Central memory CD4-positive, alpha-beta T cell (primary cell): ENCODE measurements at places on chromosomes 12 and 14.

DNA sequence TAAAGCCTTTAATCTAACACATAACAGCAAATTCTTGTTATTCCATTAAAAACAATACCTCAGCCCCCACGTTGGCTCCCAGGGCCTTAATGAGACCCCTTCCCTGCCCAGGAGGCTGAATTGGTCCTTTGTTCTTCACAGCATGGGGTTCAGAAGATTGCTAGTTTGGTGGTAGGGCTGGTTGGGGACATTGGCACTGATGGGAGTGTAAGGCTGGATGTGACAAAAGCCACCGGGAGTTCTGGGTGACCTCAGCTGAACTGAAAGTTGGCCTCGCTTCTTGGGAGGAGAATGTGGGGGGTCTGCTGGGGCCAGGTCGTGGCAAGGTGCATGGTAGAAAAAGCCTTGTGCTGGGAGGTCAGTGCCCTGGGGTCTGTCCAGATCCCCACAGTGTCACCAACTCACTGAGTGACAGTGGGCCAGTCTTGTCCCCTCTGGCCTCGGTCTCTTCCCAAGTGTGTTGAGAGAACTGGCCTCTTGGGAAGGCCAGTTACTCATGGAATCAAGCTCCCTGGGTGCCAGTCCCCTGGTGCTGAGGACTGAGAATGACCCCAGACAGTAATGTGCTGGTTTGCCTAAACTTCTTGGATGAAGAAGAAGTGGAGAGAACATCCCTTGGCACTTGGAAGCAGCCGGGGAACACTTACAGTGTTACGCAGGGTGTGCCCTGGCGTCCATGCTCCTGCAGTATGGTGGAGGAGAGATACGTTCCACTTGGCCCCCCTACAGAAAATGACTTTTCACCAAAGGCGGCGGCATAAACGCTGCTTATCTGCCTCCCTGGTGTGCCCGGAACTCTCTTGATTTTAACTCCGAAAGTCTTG is 283.7 kb upstream of the RTL1 start:
- no peak for DNase-seq

- DNase-seq, result no peak
Observed at GRCh38 chr12:116423094-116423493, 136.1 kb upstream of the MAP1LC3B2 start.

DNA sequence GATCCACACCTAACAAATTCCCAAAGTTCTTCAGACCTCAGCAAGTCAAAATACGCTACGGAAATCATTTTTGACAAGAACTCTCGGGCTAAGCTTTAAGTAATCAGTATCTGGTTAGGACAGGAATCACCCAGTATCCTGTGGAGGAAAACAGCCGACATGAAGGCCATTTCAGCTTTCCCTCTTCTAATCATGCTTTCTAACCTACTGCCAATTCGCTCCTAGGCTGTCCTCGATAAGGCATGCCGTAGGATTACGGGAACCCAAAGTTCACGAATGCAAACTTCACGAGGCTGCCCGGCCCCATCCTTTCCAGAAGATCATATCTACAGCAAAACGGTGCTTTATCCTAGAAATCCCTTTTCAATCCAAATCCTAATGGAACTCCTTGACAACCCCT is 81.8 kb upstream of the PTPRB start:
- no peak for DNase-seq

DNA sequence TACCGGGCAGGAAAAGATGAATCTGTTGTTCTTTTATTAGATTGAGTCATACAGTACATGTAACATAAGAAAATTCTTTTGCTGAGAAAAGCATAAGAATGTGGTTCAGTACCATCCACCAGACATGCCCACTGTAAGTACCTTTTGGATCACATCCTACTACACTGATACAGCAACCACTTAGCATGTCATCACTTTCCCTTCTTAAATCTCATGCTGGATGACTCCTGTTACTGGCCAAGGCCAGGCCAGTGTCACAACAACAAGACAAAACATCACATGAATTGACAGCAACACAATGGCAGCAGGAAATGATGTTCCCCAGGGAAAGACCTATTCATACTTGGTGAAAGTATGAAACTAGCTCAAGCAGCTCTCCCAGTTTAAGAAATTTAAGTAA is 46.4 kb downstream of the STXBP6 start:
- DNase-seq, result no peak

- no peak for DNase-seq
Observed at GRCh38 chr14:50233951-50234250, 2.5 kb upstream of the SOS2 start.

GRCh38 chr14:95478309-95478708 is 38.1 kb downstream of the SYNE3 start:
- DNase-seq, result no peak

DNA sequence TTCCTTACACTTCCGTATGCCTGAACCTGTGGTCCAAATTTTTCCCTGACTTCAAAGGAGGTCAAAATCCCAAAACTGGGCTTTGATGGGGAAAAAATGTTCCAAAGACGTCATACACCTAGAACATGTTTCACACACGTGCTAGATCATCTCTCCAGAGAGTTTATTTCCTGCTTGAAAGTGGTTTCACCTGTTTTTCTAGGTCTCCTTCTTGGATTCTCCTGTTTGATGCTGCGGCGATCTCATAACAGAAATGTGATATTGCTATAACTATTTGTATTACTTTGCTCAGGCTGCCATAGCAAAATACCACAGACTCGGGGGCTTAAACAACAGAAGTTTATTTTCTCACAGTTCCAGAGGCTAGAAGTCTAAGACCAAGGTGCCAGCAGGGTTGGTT is 19.7 kb upstream of the TMCC3 start:
- DNase-seq, result no peak

DNA sequence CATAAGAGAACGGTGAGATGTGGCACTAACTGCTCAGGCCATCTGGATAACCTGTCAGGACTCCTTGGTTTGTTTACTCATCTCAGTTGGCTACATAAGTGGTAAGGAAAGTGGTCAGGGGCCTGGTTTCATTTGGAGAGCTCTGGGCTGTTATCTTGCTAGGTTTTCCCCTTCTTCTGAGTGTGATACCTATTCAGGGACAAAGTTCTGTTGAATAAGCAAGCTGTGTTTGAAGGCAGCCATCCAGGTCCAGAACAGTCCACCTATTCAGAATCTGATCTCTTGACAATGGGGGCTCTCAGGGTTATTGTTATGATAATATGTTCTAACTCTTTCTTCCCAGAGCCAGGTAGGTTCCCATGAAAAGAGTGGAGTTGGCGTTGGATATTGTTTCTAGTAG is 194.9 kb downstream of the PAH start:
- DNase-seq, result no peak

- no peak for DNase-seq
Observed at GRCh38 chr14:64123241-64123822, 170.8 kb downstream of the ESR2 start.

- DNase-seq, result no peak
Observed at GRCh38 chr14:72560889-72561493, 332.9 kb downstream of the DPF3 start.

DNA sequence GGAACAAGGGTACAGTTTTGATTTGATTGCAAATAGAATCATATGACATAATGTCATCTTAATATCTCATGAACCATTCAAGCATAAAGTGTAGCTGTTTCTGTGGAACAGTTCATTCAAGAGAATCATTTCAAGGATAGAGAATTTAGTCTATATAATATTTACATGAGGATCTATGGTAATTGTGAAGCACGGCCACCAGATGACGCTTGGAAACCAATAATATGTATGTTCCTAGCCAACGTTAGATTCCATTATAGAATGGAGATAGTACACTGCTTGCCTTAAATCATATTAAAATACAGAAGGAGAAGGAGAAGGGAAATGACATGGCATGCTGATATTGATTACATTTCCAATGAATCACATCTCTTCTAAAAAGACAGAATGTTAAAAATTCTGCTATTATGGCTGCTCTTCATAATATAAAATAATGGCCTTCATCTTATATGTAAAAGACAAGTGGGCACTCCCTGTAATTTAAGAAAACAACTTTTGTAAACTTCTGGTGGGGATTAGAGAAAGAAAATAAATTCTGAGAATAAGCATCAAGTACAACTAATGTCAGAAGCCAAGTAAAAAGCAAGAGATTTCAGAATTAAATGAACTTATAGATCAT is 351.0 kb downstream of the NAV3 start:
- DNase-seq, result no peak

DNA sequence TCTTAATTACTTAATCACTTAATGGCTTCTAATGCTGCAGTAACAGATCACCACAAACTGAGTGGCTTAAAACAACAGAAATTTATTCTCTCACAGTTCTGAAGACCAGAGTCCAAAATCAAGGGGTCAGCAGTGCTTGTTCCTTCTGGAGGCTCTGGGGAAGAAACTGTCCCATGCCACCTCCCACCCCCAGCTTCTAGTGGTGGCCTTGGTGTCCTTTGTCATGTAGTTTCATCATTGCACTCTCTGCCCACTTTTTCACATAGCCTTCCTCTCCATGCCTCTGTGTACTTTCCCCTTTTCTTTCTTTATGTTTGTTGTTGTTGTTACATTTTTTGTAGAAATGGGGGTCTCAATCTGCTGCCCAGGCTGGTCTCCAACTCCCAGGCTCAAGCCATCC is 16.1 kb upstream of the UBC start:
- DNase-seq, result no peak

- no peak for DNase-seq
Observed at GRCh38 chr12:31590642-31591379, at the start of gene DENND5B. Gene DENND5B, minus strand, starts transcription at chr12:31591136. Its CDS starts 304 bp downstream, at chr12:31590832.

GRCh38 chr12:75553398-75553797 is 42.0 kb upstream of the KRR1 start:
- DNase-seq, result no peak

- DNase-seq, result no peak
Observed at GRCh38 chr12:166425-167075, 47.4 kb downstream of the SLC6A12 start.

- DNase-seq, result no peak
Observed at GRCh38 chr12:7601406-7601805, 64.3 kb downstream of the APOBEC1 start.

GRCh38 chr12:128747441-128747840 is 76.3 kb downstream of the SLC15A4 start:
- DNase-seq, result no peak

DNA sequence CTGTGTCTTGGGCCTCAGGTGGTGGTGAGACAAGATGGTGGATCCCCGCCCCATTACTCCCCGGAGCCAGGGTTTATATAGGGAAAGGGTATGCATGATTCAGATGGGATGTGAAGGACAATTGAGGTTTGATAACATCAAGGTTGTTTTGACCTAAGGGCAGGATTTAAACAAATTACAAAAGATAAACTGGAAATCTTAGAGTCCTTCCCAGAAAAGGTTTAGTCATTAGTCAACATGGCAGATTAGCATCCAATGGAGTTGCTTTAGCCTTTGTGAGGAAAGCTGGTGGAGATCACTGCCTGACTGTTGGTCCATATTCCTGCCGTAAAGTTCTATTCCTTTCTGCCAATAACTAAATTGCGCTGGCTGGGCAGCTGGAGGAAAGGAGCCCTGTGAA is 15.6 kb upstream of the FRMD6 start:
- no peak for DNase-seq

- DNase-seq, result no peak
Observed at GRCh38 chr14:34035177-34035933, 84.5 kb upstream of the EGLN3 start.

DNA sequence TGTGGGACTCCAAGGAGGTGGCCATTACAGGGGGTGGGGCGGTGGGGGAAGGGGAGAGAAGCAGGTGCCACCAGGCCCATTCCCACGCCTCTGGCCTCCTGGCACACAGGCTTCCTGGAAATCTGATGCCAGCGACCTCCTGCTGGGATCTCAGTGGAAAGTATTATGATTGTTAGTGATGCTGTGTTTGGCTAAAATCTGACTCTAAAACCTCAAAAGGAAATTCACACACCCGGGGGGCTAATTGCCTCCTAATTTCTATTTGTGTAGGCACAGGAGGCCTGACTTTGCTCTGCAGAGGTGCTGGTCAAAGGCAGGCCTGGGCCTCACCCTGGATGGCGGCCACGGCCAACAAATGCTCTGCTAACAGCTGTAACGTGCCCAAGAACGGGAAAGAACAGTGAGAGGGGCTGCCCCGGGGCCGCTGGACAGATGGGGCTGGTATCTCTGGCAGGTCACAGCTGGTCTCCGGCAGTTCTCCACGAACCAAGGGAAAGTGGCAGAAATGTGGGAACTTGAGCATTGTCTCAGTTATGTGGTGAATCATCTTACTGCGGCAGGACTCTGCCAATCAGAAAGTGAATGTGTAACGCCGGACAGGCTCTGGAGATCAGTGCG is 14.3 kb downstream of the FAM181A start:
- DNase-seq, result no peak

DNA sequence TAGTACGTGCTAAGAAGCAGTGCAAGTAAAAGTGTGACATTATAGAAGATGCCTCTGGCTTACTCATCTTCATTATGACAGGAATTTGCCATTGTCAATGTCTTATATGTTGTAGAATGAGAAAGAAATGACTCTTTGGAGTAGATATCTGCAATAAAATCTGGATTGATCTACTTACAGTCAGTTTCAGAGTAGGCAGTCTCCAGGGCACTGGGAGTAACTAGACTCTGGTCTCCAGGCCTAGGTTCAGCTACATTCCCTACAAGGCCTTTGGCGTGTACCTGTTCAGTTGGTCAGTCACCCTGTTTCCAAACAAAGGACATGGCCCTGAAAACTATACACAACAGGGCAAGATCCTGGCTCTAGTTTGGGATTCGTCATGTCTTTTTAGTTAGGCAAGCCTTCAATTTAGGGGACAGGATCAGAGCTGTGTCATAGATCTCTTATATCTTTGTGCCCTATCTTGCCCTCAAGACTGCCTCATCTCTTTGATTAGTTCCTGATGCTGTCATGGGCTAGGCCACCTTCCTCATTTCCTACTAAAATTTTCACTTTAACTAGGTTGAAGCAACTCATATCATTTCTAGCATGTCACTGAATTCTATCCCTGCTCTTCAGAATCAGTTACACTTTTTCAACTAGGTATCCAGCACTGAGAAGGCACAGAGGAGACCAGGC is 410.0 kb downstream of the RAD51B start:
- DNase-seq, result no peak

GRCh38 chr14:50832935-50833630 is 2.1 kb upstream of the NIN start:
- DNase-seq, result no peak

DNA sequence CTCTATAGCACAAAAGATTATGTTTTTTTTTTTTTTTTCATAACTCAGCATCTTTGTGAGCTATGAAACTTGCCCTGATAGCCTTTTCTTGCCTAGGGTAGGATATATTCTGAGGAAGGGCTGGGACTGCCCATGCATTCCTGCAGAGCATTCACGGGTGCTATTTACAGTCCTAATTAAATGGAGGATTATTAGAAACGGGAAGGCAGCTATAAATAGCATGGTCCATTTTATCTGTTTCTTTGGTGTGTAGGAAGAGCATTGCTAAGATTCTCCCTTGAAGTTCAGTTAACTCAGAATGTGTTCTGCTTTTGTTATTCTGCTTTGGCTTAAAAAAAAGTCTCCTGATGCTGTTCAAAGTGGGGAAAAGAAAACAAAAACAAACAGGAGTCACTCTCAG is 630.9 kb downstream of the DIO2 start:
- DNase-seq, result no peak
